ENCODE measurements at places on chromosomes 11 and 22.

- peak; percentile 36 for DNase-seq
These were observed 737 bp downstream of the BCL2L13 start for GRCh38 chr22:17639247-17639741.

DNA sequence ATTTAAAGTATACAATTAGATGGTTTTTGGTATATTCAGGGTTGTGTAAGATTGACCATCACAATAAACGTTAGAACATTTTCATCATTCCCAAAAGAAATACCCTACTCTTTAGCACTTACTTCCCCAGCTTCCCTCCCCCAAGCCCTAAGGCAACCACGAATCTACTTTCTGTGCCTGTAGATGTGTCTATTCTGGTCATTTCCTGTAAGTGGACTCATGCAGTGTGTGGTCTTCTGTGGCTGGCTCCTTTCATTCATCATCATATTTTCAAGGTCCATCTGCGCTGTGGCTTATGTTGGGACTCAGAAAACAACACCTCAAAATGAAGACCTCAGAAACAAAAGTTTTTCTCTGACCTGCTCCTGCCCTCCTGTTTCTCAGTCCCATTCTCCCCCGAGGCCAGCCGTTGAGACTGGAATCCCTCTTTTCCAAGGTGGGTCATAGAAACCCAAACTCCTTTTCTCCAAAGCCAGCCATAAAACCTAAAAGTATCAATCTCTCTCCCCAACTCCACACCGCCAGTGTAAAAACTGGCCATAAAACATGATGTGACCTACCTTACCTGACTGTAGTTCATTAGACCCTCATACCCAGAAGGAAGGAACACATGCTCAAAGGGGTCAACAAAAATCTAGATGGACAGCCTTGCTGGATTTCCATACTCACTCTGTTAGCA, 12.9 kb upstream of the TMPRSS13 start:
- DNase-seq = no peak

DNA sequence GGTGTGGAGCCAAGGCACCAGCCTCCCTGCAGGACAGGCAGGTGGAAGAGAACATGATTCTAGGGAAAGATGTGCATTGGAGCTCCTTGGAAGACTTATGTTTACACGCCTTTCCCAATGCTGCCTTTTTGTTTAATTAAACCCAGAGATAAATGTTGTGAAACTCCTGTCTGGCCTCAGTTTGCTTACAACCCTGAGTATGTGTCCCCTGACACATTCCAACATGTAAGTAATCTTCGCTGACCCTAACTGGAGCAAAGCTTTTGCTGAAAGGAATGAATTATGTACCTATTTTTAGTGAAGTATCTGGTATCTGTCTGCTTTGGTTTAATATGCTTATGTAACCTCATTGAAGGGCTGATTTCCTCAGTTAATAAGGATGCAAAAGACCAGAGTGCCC, 56.7 kb downstream of the APIP start:
- no peak for DNase-seq

DNA sequence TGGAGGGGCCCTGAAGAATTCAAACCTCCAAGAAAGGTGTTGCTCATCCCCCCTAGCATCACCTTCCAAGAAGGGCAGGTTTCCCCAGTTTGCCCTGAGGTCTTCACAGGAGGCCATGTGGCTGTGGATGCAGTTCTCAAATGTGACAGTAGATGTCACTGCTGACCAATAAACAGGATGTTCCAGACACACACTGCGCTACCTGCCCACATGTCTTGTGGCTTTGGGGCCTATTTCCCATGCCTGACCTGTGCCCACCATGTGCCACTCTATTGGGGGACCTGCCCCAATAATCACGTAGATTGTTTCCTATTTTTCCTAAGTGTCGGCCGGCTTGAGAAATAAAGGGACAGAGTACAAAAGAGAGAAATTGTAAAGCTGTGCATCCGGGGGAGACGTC, 4.5 kb downstream of the GSTT2 start:
- peak; percentile 65 for DNase-seq

- DNase-seq = no peak
These were observed 43.6 kb downstream of the CTSC start for GRCh38 chr11:88293931-88294330.

GRCh38 chr11:66568124-66568916, at the start of gene CTSF:
TSS of gene CTSF (minus strand) at chr11:66568606. CDS start at chr11:66568486, 120 bp downstream.
- DNase-seq = peak; percentile 74

GRCh38 chr11:68043349-68044144, 4.7 kb downstream of the TCIRG1 start:
- DNase-seq = no peak

DNA sequence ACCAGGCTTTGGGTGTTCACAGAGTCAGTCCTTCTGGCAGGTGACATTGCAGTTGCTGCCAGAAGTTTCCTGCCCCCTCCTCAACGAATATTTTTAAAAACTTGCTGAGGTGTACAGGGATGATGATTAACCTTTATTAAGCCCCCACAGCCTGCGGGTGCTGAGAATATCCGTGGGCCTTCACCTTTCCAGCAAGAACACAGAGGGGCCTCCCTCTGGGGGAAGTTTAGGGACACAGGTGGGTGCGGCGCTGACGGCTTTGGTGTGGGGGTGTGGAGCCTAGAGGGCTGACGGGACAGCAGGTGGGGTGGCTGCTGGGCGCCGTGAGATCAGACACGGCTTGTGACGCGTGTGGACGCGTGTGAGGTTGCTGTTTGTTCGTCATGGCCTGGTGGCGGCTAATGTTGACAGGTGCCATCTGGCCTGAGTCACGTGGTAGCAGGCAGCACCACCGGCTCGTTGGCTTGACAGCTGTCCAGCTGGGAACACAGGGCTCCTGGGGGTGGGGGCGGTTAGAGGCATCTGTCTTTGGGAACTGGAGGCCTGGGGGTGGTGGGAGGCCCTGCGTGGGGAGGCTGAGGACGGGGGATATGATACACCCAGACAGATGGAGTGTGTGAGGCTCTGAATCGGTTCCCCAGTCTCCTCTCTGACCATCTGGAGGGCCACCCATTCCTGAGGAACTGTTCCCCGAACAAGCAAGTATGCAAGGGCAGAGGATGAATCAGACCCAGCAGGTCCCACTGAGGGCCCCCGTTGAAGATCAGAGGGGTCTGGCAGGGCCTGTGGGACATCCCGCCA, 12.5 kb upstream of the LRRC10B start:
- no peak for DNase-seq

DNA sequence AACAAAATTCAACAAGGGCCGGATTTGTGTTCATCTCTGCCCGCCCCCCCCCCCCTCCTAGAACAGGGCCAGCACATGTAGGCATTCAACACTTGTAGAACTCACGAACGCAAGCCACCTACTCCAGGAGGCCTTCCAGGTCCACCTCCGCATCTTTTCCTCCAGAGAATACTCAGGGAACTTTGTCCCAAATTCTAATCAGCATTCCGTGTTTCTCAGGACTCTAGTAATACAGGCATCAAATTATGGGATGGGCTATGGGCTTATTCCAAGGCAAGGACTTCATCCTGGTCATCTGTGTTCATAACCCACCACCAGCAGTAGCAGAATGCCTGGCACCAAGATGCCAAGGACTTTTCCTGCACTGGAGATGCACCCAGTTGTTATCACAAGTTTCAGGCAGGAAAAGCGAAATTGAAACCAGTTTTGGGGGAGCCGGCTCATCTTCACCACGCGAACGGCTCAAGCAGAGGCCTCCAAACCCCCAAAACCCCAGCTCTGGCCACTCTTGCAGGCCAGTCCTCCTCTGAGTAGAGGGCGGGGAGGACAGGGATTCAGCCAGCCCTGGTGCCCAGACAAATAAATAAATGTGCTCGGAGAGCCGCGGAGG, 462 bp downstream of the UBE2L6 start:
- DNase-seq = peak; percentile 37

GRCh38 chr11:101729406-101730078, 145.7 kb upstream of the TRPC6 start:
- DNase-seq = no peak

DNA sequence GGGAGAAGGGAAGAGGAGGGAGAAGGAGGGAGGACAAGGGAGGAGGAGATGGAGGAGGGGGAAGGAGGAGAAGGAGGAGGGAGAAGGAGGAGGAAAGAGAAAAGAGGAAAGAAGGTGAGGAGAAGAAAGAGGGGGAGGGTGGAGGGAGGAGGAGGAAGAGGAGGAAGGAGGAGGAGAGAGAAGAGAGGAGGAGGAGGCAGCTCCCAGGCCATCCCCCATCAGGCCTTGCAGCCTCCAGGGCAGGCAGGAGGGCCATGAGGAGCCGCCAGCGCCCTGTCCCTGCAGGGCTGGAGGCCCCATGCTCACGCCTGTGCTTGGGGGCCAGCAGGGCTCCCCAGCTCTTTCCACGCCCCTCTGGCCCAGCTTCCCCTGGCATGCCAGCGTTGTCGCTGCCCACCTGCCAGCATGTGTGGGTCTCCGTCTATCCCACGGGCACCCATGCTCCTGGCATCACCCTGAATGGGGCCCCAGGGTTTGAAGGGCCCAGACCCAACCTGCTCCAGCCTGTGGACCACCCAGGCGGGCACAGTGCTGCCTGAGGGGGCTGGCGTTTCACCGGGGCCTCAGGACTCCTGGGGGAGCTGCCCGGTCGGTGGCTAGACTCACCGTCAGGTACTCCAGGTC, 5.2 kb downstream of the TSPAN32 start:
- DNase-seq = no peak

- no peak for DNase-seq
These were observed 75.1 kb downstream of the BUD13 start for GRCh38 chr11:116697639-116698038.

- DNase-seq = no peak
These were observed 13.2 kb upstream of the TTC36 start for GRCh38 chr11:118514103-118514502.

GRCh38 chr22:49381595-49382450, 445.9 kb downstream of the BRD1 start:
- no peak for DNase-seq

GRCh38 chr11:14081581-14082231, 119.2 kb downstream of the SPON1 start:
- DNase-seq = no peak

GRCh38 chr22:42313804-42314581, 43.5 kb upstream of the TCF20 start:
- peak; percentile 27 for DNase-seq

- no peak for DNase-seq
These were observed 42.0 kb downstream of the FBLN1 start for GRCh38 chr22:45544588-45545170.

GRCh38 chr22:42788466-42788865, 67.8 kb upstream of the A4GALT start:
- no peak for DNase-seq

- DNase-seq = no peak
These were observed 34.3 kb upstream of the MICAL2 start for GRCh38 chr11:12075822-12076821.

DNA sequence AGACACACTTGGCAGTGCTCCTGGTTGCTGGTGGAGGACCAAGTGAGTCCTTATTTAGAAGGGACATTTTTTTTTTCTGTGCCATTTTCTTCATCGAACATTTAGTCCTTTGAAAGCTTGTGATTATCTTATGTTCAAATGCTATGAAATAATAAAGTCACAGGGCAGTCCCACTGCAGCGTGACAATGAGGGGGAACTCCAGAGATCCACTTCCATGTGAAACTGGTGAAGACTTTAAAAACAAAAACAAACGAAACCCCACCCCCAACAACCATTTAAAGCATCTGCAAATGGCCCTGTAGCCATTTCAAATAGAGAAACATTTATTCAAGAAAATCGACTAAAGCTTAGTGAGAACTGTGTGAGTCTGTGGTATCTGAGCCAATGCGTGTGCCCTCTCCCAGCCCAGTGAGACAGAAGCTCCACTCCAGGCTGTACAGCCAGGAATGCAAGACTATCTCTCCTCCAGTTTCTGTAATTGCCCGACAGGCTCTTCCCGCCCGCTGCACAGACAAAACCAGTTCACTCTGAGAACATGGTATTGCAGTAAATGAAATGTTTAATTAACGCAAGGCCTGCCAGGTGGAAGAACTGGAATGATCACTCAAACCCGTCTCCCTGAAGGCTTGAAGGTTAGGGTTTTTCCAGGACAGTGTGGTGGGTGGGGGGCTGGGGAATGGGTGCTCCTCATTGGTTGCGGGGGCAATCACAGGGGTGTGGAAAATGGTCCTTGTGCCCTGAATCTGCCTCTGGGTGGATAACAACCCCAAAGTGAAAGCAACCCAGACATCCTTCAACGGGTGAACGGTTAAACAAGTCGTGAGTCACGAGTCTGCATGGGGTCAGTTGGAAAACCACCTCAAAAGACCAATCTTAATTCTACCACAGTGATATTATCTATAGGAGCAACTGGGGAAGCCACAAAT, 8.4 kb downstream of the KRTAP5-6 start:
- peak; percentile 51 for DNase-seq

- DNase-seq = peak; percentile 47
These were observed 45.0 kb downstream of the OR4C6 start for GRCh38 chr11:55707029-55707428.

GRCh38 chr11:65524014-65524740, 706 bp upstream of the SCYL1 start:
- no peak for DNase-seq

- no peak for DNase-seq
These were observed 486.4 kb upstream of the ISX start for GRCh38 chr22:34579519-34579918.

DNA sequence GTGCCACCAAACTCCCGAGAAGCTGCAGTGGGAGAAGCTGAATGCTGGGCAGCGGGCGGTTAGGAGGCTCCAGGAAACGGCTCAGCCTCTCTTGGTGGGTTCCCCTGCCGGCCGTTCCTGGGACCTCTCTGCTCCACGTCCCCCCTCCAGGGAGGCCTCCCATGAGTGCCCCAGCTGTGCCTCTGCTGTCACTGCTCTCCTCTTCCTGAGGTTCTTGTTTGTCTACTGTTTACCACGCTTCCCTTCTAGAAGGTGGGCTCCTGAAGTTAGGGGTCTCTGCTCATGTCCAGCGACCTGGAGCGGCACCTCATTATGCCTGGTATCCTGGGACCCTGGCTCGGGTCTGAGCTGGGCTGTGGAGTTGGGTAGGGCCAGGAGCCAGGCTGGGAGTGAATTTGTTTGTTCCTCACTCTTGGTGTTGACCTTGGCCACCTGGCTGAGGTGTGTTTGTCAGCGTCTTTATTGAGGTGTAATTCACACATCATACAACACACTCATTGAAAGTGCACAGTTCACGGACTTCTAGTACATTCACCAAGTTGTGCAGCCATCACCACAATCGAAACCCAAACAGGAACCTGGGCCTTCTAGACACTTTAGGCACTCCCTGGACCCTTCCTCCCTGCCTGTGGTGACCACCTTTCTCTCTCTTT, 37.8 kb upstream of the GRAMD4 start:
- no peak for DNase-seq

GRCh38 chr11:76067099-76067498, 139.2 kb downstream of the WNT11 start:
- no peak for DNase-seq

DNA sequence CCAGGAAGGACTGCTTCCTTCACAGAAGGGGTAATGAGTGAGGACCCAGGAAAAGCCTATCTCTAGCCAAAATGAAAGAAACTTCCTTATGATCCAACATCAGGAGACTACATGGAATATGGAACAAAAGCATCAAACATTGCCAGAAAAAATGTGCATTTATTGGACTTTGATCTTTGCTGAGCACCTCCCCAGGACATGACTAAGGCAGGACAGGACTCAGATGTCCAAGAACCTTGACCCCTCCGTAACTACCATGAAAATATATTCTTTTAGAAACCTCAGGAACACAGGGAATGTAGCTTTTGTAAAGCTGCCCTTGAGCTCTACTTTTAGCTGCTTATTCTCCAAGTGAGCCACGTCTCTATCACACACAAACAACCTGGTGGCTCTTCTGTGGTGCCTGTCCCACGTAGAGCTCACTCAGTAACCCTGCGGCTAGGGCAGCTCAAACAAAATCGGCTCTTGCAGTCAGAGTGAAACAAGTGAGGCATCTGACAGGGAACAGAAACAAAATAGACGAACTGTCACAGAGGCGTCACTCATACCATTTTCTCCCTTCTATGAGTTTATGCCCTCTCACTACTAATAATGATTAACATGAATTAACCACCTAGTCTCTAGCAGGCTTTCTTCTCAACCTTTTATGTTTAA, 471.5 kb upstream of the API5 start:
- no peak for DNase-seq
